ENCODE measurements at places on chromosomes 16 and 17.

GRCh38 chr16:48961546-48961945 lies 320.1 kb downstream of the CBLN1 start:
- H3K27ac ChIP-seq, result no peak overlapping the region
- no peaks in the 10 kb centered on the region for H3K36me3 ChIP-seq
- H3K4me1 ChIP-seq, result no peaks in the 10 kb centered on the region

GRCh38 chr17:55496094-55496881 lies 15.0 kb downstream of the SMIM36 start:
- H3K36me3 ChIP-seq, result no peaks in the 10 kb centered on the region
- no peak overlapping the region for H3K4me3 ChIP-seq
- DNase-seq, result no peak
- no peaks in the 10 kb centered on the region for H3K4me1 ChIP-seq
- peak overlapping the region; percentile 46 for H3K27ac ChIP-seq

DNA sequence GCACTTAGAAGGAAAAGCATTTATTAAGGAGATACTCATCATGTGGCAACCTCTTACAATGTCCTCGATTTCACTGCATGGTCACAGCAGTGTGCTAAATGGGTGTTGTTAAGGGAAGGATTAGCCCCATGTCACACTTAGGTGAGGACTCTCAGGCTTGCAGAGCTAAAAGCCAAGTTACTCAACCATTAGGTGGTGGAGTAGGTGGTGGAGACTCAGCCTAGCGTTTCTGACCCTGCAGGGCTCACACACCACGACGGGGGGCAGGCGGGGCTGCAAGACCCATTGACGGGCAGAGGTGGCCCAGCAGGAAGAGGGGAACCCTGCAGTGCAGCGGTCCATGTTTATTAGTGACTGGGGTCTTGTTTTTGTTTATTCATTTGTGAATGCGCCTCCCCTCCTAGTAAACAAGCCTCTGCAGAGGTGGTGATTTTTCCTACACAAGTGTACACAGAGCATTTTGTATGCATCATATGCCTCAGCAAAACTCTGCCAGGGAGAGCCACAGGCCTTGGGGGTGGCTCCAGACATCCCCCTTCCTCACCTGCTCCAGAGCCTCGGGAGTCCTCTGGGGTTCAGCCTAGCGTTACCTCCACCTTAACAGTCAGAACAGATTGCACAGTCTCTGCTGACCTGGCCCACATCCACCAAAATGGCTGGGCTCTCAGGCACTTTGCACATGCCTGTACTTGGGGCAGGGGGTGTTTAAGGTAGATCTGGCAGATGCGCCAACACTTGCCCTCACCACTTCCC lies 216.7 kb downstream of the C16orf95 start:
- no peaks in the 10 kb centered on the region for H3K4me1 ChIP-seq
- H3K27me3 ChIP-seq, result peaks cover 11% of the 10 kb centered on the region
- no peaks in the 10 kb centered on the region for H3K36me3 ChIP-seq
- DNase-seq, result no peak

DNA sequence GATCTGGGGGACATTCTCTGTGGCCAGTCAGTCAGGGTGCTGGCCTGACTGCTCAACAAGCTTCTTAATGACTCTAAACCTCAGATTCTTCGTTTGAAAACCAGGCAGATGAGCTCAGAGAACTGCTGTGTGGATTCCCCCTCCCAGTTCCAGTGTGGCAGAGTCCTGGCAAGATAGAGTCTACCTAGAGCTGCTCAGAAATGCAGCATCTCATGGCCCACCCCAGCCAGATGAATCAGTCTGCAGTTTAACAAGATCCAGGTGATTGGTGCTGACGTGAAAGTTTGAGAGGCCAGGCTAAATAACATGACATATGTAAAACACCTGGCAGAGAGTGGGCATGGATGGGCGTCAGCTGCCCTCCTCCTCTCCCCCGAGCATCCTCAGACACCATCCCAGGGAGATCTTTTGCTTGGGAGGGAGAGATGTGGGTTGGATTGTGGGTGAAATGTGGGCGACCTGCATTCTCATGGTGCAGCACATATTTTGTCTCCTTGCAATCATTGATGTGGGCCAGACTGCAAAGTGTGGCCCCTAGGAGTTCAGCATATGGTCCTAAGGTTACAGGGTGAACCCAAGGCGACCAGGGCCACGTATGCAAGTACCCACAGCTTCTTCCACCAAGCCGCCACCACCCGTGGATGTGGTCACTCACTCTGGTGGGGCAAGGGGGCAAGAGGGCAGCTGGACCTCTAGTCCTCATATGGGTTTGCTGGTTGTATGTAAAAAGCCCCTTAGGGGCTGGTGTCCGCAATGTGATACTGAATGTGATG lies 19.5 kb downstream of the SOCS3 start:
- H3K27ac ChIP-seq, result peak overlapping the region; percentile 86
- peaks cover 42% of the 10 kb centered on the region for H3K4me1 ChIP-seq
- H3K4me3 ChIP-seq, result no peak overlapping the region
- H3K36me3 ChIP-seq, result no peaks in the 10 kb centered on the region
- no peak for DNase-seq

DNA sequence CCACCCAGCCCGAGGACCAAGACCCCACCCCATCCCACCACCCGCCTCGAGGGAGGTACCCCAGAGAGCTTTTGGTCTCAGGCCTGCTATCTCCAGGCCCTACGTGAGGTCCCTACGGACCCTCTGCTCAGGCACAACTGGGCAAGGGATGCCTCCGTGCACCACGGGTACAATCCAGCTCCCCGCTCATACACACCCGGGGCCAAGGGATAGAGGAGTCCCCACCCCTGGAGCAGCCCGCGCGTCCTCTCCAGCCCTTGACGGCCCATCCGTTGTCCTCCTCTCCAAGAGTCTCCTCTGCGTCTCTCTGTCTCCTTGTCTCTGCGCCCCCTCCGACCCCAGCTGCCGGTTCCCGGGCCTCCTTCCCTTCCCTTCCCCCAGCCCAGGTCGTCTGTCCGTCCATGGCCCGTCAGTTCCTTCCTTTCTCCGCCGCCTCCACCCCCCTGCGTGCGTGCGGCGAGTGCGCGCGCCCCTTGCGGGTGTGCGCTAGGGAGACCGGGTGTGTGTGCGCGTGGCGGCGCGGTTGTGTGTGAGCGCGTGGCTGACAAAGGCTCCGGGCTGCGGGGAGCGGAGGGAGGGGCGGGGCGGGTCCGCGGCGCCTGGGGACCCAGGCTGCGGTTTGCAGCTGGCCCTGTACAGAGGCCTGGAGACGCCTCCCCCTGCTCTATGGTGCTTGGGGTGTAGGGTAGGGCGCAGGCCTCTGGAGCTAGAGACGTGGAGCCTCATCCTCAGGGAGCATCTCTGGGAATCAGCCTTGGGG lies 930 bp downstream of the SPNS2 start:
- peak overlapping the region; percentile 61 for H3K4me3 ChIP-seq
- H3K27me3 ChIP-seq, result peaks cover 23% of the 10 kb centered on the region
- H3K36me3 ChIP-seq, result no peaks in the 10 kb centered on the region

DNA sequence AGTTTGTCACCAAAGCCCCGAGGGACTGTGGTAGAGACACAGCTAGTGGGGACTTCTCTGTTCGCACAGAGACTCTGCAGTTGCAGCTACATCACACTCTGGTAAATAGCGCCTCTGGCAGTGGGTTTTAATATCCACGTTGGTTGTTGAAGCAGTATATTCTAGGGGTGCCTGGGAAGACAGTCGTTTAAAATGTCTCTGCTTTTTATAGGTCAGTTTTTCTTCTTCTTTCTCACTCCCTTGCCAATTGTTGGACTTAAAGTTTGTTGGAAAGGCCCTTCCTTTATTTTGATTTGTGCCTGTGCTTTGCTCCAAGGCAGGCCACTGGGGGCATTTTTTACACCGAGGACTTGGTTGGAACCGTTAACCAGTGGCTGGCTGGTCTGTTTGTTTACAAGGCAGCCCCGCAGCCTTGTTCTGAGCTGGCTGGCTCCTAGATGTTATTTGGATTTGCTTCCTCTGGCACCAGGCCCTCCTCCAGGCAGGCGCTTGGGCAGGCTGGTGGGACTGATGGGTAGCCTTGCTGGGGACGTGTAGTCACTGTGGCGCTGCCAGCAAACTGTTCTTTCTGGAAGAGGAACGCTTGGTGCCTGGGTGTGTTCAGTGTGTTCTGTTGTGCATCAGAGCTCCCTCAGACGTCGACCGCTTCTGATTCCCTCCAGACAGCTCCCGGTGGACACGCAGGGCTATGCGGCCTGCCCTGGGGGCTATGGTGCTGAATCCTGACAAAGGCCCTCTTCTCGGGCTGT lies 218.2 kb upstream of the CHMP6 start:
- no peaks in the 10 kb centered on the region for H3K4me1 ChIP-seq
- H3K36me3 ChIP-seq, result peaks cover 9% of the 10 kb centered on the region
- DNase-seq, result no peak
- peak overlapping the region; percentile 11 for H3K27ac ChIP-seq
- H3K4me3 ChIP-seq, result no peak overlapping the region

- H3K36me3 ChIP-seq, result peaks cover 22% of the 10 kb centered on the region
- no peaks in the 10 kb centered on the region for H3K4me1 ChIP-seq
- no peak overlapping the region for H3K4me3 ChIP-seq
- no peak overlapping the region for H3K27ac ChIP-seq
- no peak for DNase-seq
These were observed 8.9 kb upstream of the TMEM101 start for GRCh38 chr17:44023545-44024270.

- H3K4me3 ChIP-seq, result no peak overlapping the region
- no peaks in the 10 kb centered on the region for H3K27me3 ChIP-seq
- peaks cover 9% of the 10 kb centered on the region for H3K4me1 ChIP-seq
- DNase-seq, result peak; percentile 63
- no peak overlapping the region for H3K27ac ChIP-seq
These were observed 133.8 kb upstream of the PLCG2 start for GRCh38 chr16:81645266-81645694.

DNA sequence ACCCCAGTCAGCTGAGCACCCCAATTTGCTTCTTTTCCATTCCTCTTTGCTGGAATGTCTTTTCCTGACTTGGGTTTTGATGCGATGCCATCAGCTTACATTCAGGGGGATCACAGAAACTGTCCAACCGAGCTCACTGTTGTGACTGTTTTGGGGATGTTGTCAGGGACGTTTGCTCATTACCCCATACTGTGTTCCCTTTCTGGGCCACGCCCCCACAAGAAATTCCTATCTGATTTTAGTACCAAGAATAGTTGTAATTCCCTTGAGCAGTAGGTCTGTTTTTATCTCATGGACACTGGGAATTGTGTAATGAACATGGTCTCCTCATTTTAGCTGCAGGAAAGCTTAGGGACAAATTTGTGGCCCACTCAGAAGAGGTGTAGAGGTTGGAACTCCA lies 2.6 kb upstream of the NTN1 start:
- peaks cover 63% of the 10 kb centered on the region for H3K27me3 ChIP-seq
- H3K27ac ChIP-seq, result no peak overlapping the region
- H3K4me3 ChIP-seq, result no peak overlapping the region
- H3K4me1 ChIP-seq, result peaks cover 30% of the 10 kb centered on the region
- no peaks in the 10 kb centered on the region for H3K36me3 ChIP-seq
- DNase-seq, result no peak

- H3K4me1 ChIP-seq, result peaks cover 19% of the 10 kb centered on the region
- DNase-seq, result no peak
- H3K4me3 ChIP-seq, result no peak overlapping the region
These were observed 135.1 kb downstream of the PRKCA start for GRCh38 chr17:66437476-66438026.

DNA sequence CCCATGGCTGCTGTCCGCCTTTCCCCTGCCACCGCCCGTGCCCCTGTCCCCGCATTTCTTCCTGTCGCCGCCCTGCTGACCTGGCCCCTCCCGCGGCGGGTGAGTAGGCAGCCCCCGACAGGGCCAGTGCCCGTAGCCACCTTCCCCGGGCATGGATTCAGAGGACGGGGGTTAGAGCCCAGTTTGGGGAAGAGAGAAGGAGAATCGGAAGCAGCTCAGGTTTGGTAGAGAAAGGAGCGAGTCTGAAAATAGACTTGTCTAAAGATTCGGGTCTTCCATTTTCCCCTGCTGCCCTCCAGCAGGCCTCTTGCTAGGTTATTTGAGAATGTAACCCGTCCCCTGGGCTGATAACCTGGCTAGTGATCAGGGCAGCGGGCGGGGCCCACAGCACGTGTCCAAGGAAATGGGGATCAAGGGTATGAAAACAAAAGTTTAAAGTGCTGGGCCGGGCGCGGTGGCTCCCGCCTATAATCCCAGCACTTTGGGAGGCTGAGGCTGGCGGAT lies 7.9 kb upstream of the CLDN9 start:
- H3K4me1 ChIP-seq, result peaks cover 32% of the 10 kb centered on the region
- DNase-seq, result no peak
- H3K27ac ChIP-seq, result peak overlapping the region; percentile 73
- H3K4me3 ChIP-seq, result peak overlapping the region; percentile 49

DNA sequence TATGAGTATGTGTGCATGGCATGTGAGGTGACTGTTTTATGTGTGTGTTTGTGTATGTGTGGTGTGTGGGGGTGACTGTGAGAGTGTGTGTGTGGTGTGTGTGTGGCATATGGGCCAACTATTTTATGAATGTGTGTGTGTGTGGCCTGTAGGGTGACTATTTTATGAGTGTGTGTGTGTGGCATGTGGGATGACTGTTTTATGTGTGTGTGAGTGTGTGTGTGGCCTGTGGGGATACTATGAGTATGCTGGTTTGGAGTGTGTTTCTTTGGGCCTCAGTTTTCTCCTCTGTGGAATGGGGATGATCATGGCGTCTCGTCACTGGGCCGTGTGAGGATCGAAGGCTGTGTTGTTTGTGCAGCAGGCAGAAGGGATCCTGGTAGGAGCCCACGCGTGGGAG lies 152.1 kb upstream of the PLCG2 start:
- no peaks in the 10 kb centered on the region for H3K27me3 ChIP-seq
- no peak for DNase-seq
- peaks cover 16% of the 10 kb centered on the region for H3K36me3 ChIP-seq
- H3K4me3 ChIP-seq, result no peak overlapping the region
- H3K4me1 ChIP-seq, result peaks cover 15% of the 10 kb centered on the region

DNA sequence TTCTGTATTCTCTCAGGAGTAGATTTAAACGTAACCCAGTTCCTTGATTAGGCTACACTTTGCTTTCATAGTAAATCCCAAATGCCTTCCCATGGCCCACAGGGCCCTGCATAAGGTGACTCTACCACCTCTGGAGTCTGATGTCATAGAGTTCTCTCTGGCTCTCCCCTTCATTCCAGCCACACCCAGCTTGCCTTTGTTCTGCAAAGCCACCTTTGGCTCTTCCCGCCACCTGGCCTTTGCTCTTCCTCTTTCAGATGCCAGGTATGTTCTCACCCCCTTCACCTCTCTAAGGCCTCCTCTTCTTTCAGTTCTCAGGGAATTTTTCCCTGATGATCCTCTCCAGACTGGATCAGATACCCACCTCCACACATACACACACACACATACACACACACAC lies 141.3 kb upstream of the HSBP1 start:
- H3K4me1 ChIP-seq, result no peaks in the 10 kb centered on the region
- no peaks in the 10 kb centered on the region for H3K27me3 ChIP-seq
- DNase-seq, result no peak
- H3K36me3 ChIP-seq, result no peaks in the 10 kb centered on the region
- no peak overlapping the region for H3K27ac ChIP-seq

- H3K4me1 ChIP-seq, result peaks cover 14% of the 10 kb centered on the region
- no peak for DNase-seq
- H3K27me3 ChIP-seq, result no peaks in the 10 kb centered on the region
- peaks cover 68% of the 10 kb centered on the region for H3K36me3 ChIP-seq
These were observed 14.6 kb downstream of the RBBP6 start for GRCh38 chr16:24553983-24554382.

GRCh38 chr16:74867281-74867849 lies 92.7 kb upstream of the FA2H start:
- no peak overlapping the region for H3K4me3 ChIP-seq
- H3K36me3 ChIP-seq, result peaks cover 9% of the 10 kb centered on the region
- DNase-seq, result no peak
- H3K27ac ChIP-seq, result no peak overlapping the region
- H3K27me3 ChIP-seq, result no peaks in the 10 kb centered on the region

Data from lower lobe of right lung (tissue), 2 donors.